ENCODE measurements at places on chromosomes 1 and 21.

- no peak for DNase-seq
Measured at GRCh38 chr1:185074307-185074706, 28.9 kb downstream of the RNF2 start.

DNA sequence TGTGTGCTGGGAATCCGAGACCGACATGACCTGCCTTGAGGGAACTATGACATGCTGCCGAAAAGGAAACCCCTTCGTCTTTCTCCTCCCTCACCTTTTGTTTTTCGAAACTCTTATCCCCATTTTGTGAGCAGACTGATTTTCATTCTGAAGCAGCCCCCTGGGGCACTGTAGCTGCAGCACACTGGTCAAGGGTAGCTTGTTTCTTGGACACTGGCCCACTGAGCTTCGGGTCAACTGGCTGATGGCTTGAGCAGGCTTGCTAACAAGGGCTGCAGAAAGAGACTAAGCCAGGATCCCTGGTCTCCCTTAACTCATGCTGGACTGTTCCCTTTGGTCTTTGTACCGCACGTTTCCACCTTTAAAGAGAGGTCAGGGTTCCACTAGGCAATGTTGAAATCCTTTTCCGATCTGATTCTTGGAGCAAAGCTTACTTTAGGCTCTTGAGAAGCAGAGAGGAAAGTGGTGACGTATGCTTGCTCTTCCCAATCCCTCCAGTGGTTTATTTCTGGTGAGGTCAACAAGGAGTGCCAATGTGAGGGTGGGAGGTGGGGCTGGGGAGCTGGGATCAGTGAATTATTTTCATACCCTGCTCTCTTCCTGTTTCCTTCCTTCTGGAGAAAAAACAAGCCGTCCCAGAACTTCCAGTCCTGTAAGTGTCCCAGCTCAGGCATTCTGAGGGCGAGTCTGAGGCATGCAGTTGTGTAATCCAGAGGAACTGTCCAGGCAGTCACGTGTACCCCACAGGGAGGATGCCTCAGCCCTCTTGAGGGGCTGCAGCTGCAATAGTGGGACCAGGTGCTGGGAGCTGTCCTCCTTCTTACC, 7.6 kb downstream of the CYP4B1 start:
- DNase-seq, result no peak

- DNase-seq, result no peak
Measured at GRCh38 chr1:179747611-179748010, 4.5 kb downstream of the FAM163A start.

GRCh38 chr1:28885977-28886730, 28.2 kb upstream of the EPB41 start:
- DNase-seq, result peak; percentile 15

DNA sequence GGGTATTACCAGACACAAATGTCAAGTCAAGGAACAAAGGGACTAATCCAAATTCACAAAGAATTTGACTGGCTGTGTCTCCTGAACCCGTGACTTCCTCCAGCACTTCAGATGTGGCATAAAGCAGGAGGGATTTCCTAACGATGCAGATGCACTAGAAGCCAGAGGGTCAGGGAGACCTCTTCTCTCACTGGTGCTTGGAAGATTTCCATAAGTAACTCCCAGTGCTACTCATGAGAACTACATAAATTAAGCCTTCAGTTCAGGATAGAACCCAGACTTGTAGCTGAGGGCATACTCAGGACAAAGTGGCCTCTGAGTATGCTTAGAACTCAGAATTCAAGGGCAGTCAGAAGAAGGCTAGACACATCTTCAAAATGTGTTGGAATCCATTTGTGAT, 83.6 kb upstream of the NRIP1 start:
- no peak for DNase-seq

GRCh38 chr1:196690582-196690981, 38.7 kb downstream of the CFH start:
- no peak for DNase-seq

- DNase-seq, result no peak
Measured at GRCh38 chr1:86860020-86860419, 53.9 kb downstream of the SELENOF start.

- DNase-seq, result no peak
Measured at GRCh38 chr21:36910581-36911307, 55.7 kb downstream of the HLCS start.

GRCh38 chr1:53145619-53145941, 3.1 kb upstream of the SLC1A7 start:
- DNase-seq, result no peak

DNA sequence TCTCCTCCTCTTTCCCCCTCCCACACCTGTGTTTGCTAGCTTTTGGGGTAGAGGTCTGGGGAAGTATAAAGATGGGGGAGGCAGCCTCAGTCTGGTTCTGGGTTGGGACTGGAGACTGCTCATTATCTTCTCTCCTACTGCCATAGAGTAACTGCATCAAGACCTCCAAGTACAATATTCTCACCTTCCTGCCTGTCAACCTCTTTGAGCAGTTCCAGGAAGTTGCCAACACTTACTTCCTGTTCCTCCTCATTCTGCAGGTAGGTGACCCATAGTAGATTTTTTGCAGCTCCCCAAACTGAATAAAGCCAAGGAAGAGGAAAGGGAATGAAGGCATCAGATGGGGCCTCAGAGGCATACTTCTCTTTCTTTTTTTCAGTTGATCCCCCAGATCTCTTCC, 5.3 kb downstream of the ATP8B2 start:
- DNase-seq, result no peak

Measured in GF-D8 (cell line).